NCI-H1694 treated with DMSO at 0.1 percent for 48 hours (cell line): ENCODE measurements at places on chromosomes 2 and 18.
A peak's percentile ranks its signal among the peaks of the same experiment; 100 is the strongest.

- no peak for DNase-seq
Measured at GRCh38 chr2:104033399-104033798, 820.5 kb upstream of the POU3F3 start.

- no peak for DNase-seq
Measured at GRCh38 chr18:71873695-71874094, 670.4 kb downstream of the CBLN2 start.

DNA sequence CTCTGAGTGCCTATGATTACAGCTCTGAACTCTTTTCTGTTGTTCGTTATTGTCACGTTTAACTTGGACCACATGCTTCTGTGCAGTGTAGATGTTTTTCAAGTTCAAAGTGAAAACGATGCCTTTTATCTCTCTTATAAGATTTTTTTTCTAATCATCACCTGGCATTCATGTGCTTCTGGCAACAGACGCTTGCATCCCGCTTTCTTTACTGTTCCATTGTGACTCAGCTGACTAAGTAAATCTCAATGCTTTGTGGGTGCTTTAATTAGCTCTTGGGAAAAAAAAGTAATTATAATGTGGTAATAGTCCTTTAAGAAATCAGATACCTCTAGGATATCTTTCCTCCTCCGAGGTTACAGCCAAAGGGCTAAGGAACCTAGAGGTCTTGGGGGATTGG, 31.2 kb upstream of the RMP24 start:
- DNase-seq = no peak

- peak; percentile 29 for DNase-seq
Measured at GRCh38 chr2:197599285-197599965, 76.0 kb downstream of the RFTN2 start.

DNA sequence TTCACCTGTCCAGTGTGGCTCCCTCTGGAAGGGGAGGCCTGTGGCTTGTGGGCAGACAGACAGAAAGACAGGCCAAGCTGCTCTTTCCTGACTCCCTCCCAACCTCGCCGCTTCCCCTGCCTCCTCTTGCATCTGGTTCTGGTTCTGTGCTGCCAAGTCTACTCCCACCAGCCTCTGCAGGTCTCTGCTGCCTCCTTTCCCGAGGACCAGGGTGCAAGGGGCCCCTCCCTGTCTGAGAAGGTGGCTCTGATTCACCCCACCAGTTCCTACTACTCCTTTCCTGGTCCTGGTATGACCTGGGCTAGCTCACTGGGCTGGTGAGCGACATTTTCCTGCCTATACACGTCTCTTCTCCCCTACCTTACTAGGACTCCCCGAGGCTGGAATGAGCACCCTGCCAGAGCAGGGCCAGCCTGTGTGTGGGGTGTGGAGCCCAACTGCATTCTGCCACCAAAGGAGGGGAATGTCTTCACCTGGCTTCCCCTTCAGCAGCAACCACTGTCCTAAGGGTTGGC, 238.5 kb downstream of the CELF4 start:
- no peak for DNase-seq

DNA sequence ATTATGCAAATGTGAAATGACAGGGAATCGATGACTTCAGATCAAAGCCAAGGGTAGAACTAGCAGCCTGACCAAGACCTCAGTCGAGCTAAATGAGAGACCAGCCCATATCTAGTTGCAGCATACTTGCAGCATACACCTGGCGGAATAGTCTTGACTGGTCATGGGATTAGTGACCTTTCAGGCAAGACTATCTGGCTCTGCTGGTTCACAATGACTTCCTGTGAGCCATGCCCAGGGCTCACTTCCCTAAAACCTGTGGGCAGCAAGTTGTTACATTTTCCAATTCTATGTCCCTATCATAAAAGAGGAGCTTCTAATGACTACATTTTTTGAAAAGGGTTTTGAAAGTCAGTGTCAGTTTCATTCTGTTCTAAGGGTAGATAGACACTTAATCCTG, 1624.9 kb upstream of the CELF4 start:
- no peak for DNase-seq

DNA sequence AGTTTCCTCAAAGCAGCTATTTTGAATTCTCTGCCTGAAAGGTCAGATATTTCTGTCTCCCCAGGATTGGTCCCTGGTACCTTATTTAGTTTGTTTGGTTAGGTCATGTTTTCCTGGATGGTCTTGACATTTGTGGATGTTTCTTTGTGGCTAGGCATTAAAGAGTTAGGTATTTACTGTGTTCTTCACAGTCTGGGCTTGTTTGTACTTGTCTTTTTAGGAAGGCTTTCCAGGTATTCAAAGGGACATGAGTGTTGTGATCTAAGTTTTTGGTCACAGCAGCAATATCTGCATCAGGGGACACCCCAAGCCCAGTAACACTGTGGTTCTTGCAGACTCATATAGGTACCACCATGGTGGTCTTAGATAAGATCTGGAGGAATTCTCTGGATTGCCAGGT, 11.8 kb downstream of the MYO3B start:
- no peak for DNase-seq

GRCh38 chr2:75200140-75201096, 1.1 kb upstream of the TACR1 start:
- DNase-seq = peak; percentile 67

GRCh38 chr2:48414980-48415835, 114.7 kb upstream of the STON1 start:
- DNase-seq = peak; percentile 83

DNA sequence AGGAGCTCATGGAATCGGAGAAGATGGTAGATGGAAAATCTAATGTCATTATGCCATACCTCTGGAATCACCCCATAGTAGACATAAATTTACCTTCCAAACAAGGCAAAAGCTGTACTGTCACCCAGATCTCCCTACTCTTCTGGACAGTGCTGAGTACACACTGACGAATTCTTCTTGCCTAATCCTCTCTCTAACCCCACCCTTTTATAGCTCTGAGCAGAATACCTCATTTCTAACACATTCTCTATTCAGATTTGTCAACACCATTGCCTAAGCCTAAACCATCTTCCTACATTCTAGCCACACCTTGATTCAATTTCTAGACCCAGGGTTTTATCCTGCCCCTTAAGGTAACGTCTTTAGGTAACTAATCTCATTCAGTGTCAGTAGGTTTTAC, 321.0 kb upstream of the NRP2 start:
- DNase-seq = no peak

GRCh38 chr2:10371441-10372196, 68.9 kb downstream of the HPCAL1 start:
- no peak for DNase-seq

GRCh38 chr2:16142383-16143361, 202.3 kb downstream of the MYCN start:
- no peak for DNase-seq

DNA sequence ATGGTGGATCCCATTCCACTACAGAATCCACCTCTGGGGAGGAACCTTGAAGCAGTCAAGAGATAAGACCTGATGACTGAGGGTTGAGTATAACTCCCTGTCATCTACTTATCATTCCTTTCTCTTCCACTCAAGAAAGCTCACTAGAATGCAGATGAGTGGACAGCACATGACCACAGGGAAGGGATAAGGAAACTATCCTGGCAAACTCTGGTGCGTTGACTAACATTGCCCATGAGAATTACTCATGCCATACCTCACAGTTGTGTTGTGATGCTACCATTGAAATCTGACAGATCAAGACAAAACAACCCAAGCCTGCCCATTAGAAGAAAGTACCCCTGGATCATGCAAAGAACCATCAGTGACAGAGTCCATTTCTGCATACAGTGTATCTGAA, 26.5 kb downstream of the SLC16A14 start:
- DNase-seq = no peak

- no peak for DNase-seq
Measured at GRCh38 chr2:163527381-163527780, 208.4 kb downstream of the FIGN start.

- no peak for DNase-seq
Measured at GRCh38 chr2:172470958-172471922, 43.9 kb downstream of the ITGA6 start.

DNA sequence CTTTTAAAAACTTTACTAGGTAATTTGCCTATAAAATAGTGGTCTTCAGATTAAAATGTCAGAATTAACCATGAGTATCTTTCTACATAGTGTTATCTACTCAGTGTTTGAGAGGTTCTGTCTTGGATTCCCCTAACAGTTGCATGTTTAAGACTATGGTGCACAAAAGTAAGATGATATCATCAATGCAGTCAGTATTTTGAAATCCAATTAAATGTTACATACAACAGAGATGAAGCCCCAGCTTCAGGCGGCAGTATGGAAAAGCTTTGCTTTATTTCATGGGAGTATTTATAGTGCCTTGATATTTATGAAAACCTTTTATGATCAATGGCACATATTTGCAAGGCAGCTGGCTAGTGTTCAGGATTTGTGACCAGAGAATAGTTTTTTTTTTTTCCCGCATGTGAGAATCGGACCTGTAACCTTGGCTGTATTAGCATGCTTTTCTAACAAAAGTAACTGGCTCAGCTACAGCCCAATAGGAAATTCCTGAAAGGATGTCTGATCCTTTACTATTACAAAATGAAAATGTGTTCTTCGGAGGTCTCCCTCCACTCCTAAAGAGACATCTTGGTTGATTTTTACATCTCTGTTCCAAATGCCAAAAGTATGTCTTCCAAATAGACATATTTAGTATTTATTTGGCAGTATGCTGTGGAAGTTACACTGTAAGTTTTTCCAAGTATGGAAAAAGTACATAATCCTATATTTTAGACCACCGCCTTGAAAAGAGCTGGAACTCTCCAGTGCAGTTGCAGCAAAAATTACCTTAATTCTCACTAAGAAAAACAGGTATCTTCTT, 319.3 kb upstream of the UBE2E3 start:
- DNase-seq = no peak

GRCh38 chr2:142987044-142987443, 109.6 kb downstream of the KYNU start:
- no peak for DNase-seq

DNA sequence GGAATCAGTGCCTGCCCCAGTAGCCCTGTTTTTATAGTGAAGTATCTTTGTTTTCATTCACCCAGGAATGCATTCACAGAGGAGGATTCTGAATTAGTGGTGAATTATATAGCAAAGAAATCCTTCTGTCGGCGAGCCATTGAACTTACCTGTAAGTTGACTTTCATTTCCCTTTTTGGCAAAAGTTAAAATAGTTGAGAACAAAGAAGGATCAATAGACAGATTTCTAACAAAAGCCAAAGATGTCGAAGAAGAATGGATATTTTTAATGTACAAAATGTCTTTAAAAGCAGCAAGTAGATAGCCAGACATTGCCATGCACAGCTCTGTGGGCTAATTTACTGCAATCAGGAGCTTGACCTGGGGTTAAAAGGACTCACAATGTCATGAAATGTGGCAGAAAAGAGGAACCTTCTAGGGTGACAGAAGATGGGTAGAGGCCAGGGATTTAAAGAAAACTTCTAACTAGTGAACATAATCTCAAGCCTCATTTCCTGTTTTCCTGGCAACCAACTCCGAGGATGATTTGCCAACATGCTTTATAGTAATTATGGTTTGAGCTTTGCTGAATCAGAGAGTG, 53.8 kb upstream of the TMEM87B start:
- no peak for DNase-seq

GRCh38 chr2:197339496-197340220, 29.1 kb upstream of the ANKRD44 start:
- DNase-seq = no peak

GRCh38 chr18:79772108-79772864, 25.5 kb upstream of the KCNG2 start:
- no peak for DNase-seq

DNA sequence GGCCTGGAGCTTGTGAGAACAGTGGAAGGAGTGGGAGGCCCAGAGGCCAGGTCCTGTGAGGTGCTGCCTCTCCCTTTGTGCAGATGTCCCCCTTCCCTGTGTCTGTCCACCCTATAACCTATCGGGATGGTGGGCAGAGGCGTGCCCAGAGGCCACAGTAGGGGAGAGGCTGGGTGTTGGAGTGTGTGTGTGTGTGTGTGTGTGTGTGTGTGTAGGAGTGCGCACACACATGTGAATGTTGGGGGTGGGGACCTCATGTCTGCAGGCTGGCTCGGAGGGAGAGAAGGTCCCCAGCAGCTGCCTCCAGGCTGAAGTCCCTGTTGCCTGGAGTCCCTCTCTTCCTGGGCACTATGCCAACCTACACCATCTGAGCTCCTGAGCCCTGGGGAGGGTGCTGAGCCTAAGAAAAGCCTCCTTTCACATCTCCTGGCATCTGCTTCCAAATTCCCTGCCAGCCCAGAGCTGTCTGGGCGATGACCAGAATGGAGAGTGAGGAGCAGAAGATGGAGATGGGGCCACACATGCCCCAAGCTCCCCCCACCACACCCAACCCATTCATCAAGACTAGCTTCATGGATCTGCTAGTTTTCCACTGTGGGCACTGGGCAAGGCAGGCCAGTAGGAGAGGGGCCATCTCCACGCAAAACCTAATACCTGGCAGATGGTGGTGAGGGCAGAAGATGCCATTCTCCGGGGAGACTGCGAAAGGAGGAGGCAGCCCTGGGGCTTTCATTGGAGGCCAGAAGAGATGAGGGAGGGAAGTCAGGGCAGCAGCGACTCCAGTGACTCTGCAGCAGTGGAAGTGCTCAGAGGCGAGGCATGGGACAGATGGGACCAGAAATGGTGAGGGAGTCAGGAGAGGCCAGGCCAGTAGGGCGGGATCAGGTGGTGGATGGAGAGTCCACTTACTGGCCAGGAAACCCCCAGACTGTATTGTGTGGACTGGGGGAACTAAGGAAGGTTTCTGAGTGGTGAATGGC, 20.3 kb downstream of the KCNK3 start:
- DNase-seq = peak; percentile 95

DNA sequence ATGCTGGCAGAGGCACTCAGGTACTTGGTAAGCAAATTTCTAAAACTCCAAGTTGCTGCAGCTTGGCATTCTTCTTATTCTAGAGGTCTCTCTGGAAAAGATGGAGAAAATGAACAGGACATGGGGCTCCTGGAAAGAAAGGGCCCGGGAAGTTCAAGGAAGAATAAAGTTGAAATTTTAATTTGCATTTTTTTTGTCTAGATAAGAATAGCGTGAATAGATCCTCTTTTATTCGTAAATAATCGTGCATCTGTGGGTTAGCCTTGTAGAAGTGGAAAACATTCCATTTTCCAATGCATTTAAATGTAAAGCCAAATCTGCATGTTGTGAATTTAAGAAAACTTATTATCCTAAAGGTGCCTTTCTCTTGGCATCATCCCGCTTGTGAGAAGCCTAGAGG, 61.0 kb downstream of the TNFRSF11A start:
- DNase-seq = no peak
